ENCODE measurements at places on chromosomes 7 and 10. TPM values are rescaled to one million over a fixed set of nuclear protein-coding genes. Genes with fewer than 3 reads are reported as not detected.

Gene TASOR2
- total RNA-seq = 98.9 TPM

DNA sequence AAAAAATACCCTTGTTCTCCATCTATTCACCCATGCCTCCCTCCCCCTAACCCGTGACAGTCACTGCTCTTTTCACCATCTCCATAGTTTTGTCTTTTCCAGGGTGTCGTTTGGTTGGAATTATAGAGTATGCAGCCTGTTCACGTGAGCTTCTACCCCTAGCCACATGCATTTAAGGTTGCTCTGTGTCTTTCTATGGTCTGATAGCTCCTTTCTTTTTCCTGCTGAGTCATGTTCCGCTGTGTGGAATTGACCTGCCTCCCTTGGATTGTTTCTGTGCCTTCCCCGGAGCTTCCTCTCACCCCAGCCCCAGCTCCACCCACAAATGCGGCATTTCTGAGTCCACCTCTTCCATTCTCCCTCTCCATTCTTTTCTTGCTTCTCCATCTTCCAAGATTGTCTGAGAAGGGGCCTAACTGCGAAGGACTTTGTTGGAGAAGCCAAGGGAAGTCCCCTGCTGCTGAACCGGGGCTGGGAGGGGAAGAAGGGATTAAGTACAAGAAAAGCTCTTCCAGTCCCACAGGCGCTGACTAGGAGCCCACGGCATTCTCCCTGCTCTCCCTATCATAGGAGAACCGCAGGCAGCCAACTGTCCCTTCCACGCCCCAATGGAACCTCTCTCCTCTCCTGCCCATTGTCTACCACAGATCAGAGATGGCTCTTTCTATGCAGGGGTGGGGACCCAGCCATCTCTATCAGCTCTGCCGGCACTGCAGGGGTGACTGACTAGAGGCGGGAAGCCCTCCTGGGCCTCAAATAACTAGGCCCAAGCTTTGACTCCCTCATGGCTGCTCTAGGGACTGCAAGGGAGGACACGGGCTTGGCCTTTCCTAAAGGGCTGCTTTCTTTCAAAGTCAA, 87.5 kb upstream of the ANLN start:
- no peaks in the 10 kb centered on the region for H3K27me3 ChIP-seq
- no peaks in the 10 kb centered on the region for H3K36me3 ChIP-seq
- H3K27ac ChIP-seq = peak overlapping the region; percentile 29
- H3K4me1 ChIP-seq = peaks cover 55% of the 10 kb centered on the region
- no peak overlapping the region for H3K4me3 ChIP-seq

Gene ABI1
- total RNA-seq = 47.7 TPM

GRCh38 chr7:137674551-137675409, 172.0 kb downstream of the DGKI start:
- H3K27ac ChIP-seq = no peak overlapping the region
- no peaks in the 10 kb centered on the region for H3K4me1 ChIP-seq
- no peak overlapping the region for H3K4me3 ChIP-seq
- no peaks in the 10 kb centered on the region for H3K36me3 ChIP-seq

- H3K4me1 ChIP-seq = peaks cover 14% of the 10 kb centered on the region
- H3K36me3 ChIP-seq = peaks cover 9% of the 10 kb centered on the region
- H3K27me3 ChIP-seq = no peaks in the 10 kb centered on the region
- H3K27ac ChIP-seq = peak within 1 kb of the TSS; percentile 96
- peak; percentile 99 for DNase-seq
These were observed at the start of gene FZD1 for GRCh38 chr7:91264046-91264923. Gene FZD1, plus strand, starts transcription at chr7:91264433. Its CDS starts 448 bp downstream, at chr7:91264881.

DNA sequence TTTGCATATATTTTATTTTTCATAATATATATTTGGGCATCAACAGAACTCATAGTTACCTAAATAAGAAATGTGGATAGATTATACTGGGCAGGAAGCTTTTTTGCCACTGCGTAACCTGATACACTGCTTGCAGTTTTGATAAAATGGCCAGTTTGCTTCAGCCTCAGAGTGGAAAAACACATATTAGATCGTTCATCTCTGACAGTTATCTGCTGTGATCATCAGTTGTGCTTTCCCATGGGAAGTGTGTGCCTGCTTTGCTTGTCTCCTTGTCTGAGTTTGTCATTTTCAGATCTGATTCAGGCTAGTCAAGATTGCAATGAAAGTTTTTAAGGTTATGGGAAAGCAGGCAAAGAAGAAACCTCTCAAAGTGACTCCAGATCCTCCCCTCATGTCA, 54.0 kb downstream of the ADAM12 start:
- no peak for DNase-seq
- H3K4me1 ChIP-seq = no peaks in the 10 kb centered on the region
- no peaks in the 10 kb centered on the region for H3K27me3 ChIP-seq
- no peak overlapping the region for H3K27ac ChIP-seq

DNA sequence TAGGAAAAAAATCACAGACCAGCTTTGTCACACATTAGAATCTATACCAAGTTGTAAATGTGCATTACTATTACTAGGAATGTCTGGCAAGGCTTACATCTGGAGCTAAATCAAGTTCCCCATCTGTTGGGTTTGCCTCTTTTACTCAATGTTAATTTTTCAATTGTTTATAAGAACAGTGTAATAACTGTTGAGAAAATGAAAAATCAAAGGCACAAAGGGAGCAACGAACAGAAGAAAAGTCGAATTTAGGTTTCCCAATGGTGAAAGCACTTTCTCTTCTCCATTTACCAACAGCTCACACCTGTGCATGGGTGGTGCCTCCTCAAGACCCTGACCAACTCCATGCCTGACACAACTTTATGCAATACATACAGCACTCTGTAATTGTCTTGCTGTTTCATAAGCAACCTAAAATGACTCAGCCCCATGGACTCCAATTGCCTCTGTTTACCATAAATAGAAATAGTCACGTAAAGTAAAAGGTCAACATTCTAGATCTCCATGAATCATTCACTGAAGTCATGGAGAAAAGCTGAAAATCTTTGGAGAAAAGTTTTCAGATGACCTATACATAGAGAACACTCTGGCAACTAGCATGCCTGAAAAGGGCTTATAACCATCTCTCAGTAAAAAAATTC, 95.5 kb upstream of the KCNIP2 start:
- no peak overlapping the region for H3K27ac ChIP-seq
- no peaks in the 10 kb centered on the region for H3K36me3 ChIP-seq
- no peaks in the 10 kb centered on the region for H3K27me3 ChIP-seq
- no peak overlapping the region for H3K4me3 ChIP-seq

GRCh38 chr7:135386776-135387175, 123.1 kb downstream of the CNOT4 start:
- peaks cover 5% of the 10 kb centered on the region for H3K4me1 ChIP-seq
- H3K27ac ChIP-seq = no peak overlapping the region
- H3K4me3 ChIP-seq = no peak overlapping the region
- no peak for DNase-seq
- no peaks in the 10 kb centered on the region for H3K36me3 ChIP-seq

GRCh38 chr7:150897502-150898474, 45.5 kb downstream of the AOC1 start:
- H3K4me3 ChIP-seq = no peak overlapping the region
- no peak for DNase-seq
- no peaks in the 10 kb centered on the region for H3K27me3 ChIP-seq
- H3K27ac ChIP-seq = no peak overlapping the region
- no peaks in the 10 kb centered on the region for H3K4me1 ChIP-seq

DNA sequence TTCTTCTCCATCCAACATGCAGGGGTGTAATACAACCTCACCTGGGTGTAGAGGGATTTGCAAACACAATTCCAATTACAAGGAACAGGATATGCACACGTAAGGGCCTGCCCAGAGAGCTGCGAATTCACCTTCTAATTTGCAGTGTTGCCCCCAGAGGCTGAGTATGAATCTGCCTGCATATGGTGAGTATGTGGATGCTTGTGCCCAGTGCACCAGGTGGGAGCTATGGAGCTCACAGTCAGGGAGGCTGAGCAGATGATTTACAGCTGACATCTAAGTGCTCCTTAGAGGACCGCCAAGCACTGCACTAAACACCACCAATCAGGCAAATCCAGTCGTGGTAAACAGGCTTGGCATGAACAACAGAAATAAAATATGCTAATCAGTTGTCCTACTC, 132.0 kb downstream of the RELN start:
- no peak overlapping the region for H3K4me3 ChIP-seq
- DNase-seq = no peak
- H3K27me3 ChIP-seq = no peaks in the 10 kb centered on the region
- H3K4me1 ChIP-seq = no peaks in the 10 kb centered on the region

Gene ACSM6
- 0.54 TPM for total RNA-seq

DNA sequence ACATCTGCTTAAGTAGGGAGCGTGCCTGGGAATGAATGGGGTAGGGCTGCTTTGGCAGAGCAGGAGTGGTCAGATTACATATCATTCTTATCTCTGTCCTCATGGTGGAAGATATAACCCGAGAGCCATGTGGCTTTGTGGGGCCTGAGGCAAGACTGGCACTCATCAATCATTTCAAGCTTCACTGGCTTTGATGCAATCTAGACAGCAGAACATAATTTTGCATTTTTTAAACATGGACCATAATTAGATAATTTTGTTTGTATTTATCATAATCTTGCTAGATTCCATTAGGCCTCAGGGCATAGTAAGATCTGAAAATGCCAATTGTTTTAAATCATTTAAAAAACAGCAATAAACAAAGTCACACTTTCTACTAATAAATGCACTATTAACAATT, 480.3 kb downstream of the NXPH1 start:
- no peak for DNase-seq
- no peaks in the 10 kb centered on the region for H3K27me3 ChIP-seq
- H3K4me3 ChIP-seq = no peak overlapping the region
- no peak overlapping the region for H3K27ac ChIP-seq
- no peaks in the 10 kb centered on the region for H3K36me3 ChIP-seq
- H3K4me1 ChIP-seq = no peaks in the 10 kb centered on the region

- no peak overlapping the region for H3K4me3 ChIP-seq
- H3K27ac ChIP-seq = no peak overlapping the region
- DNase-seq = no peak
- H3K36me3 ChIP-seq = no peaks in the 10 kb centered on the region
- H3K4me1 ChIP-seq = no peaks in the 10 kb centered on the region
These were observed 16.7 kb downstream of the NEURL1 start for GRCh38 chr10:103510046-103510685.

DNA sequence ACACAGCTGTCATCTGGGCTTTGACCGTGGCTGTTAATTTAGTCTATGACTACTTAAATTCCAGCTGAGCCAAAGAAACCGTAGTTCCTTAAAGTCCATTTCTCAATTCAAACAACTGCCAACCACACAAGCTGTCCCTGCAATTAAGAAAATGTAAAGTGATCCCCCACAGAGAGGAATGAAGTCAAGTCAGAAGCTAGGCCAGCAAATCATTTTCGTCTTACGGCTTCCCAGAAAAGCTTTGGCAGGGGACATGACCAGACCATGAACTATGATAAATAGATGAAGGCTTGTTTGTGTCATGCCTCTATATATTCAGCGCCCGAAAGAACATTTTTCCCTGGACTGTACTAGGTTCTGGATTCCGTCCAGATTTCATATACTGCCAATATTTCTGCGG, 54.6 kb downstream of the HACD1 start:
- DNase-seq = no peak
- no peak overlapping the region for H3K27ac ChIP-seq
- H3K27me3 ChIP-seq = no peaks in the 10 kb centered on the region
- H3K4me1 ChIP-seq = no peaks in the 10 kb centered on the region

Gene GRID1
- 28.1 TPM for total RNA-seq

GRCh38 chr7:40947566-40947965, 755.3 kb downstream of the INHBA start:
- no peak for DNase-seq
- H3K4me3 ChIP-seq = no peak overlapping the region
- no peak overlapping the region for H3K27ac ChIP-seq
- H3K27me3 ChIP-seq = no peaks in the 10 kb centered on the region
- no peaks in the 10 kb centered on the region for H3K36me3 ChIP-seq

Gene SPACDR
- total RNA-seq = not detected

DNA sequence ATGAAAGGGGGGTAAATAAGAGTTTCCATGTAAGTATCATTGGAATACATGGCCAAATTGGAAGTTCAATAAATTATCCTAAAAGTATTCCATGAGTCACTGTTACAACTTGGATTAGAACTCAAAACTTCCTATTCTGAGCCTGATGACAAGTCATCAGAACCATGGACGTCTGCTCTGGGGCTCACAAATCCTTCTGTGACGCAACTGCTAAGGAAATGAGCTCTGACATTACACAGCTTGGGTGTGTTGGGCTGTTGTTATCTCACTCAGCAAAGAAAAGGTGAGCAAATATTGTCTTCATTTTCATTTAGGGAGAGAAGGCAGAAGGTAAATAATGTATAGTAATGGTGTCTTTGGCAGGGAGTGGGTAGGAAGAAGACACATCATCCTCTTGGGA, 214.8 kb upstream of the ADO start:
- no peak for DNase-seq
- no peaks in the 10 kb centered on the region for H3K27me3 ChIP-seq
- no peaks in the 10 kb centered on the region for H3K36me3 ChIP-seq
- no peak overlapping the region for H3K4me3 ChIP-seq
- H3K27ac ChIP-seq = no peak overlapping the region
- H3K4me1 ChIP-seq = no peaks in the 10 kb centered on the region

- peaks cover 20% of the 10 kb centered on the region for H3K4me1 ChIP-seq
- DNase-seq = no peak
- H3K27me3 ChIP-seq = no peaks in the 10 kb centered on the region
- no peak overlapping the region for H3K4me3 ChIP-seq
- H3K36me3 ChIP-seq = no peaks in the 10 kb centered on the region
- no peak overlapping the region for H3K27ac ChIP-seq
These were observed 160.2 kb upstream of the DPP6 start for GRCh38 chr7:153891990-153892389.

Gene ABCC2
- total RNA-seq = 0.67 TPM

DNA sequence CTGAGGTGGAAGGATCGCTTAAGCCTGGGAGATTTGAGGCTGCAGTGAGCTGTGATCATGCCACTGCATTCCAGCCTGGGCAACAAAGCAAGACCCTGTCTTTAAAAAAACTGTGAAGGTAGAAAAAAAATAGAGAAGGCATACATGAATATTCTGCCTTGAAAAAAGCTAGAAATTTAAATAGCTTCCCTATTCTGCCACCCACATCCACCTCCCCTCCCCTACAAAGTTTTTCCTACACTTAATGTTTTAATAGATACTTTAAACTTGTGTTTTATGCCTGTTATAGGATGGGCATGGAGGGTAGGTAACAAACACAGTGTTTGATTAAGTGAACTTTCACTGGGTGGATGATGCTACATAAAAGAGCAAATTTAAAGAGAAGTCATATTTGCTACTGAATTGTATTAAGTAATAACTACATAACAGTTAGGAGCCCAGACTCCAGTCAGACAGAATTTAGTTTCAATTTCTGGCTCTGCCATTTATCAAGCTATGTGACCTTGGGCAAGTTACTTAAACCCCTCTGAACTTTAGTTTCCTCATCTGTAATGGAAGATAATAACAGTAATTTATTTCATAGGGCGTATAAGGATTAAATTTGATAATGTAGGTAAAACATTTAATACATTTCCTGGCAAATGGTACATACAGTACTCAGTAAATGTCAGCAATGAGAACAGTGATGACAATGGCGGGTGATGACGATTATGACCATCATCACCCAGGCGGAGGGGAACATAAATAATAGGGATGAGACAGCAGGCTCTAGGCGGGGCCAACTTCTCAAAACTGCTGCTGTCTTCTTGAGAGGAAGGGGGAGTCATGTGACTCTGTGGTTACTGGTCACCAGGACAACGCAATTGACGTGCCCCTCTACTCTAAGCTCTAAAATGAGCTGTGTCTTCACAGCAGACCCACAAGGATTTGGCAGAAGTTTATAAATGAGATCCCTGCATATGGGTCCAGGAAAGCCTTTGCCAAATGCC, 15.8 kb downstream of the DNMBP start:
- H3K27me3 ChIP-seq = no peaks in the 10 kb centered on the region
- no peak overlapping the region for H3K4me3 ChIP-seq
- H3K27ac ChIP-seq = no peak overlapping the region
- no peak for DNase-seq
- H3K36me3 ChIP-seq = no peaks in the 10 kb centered on the region

GRCh38 chr10:121900443-121901174, 27.2 kb downstream of the ATE1 start:
- H3K4me3 ChIP-seq = no peak overlapping the region
- H3K27ac ChIP-seq = no peak overlapping the region
- H3K27me3 ChIP-seq = no peaks in the 10 kb centered on the region
- H3K36me3 ChIP-seq = peaks cover 3% of the 10 kb centered on the region
- DNase-seq = no peak

All from thyroid gland (tissue), 4 donors.